ENCODE measurements at places on chromosomes 16 and 17.

DNA sequence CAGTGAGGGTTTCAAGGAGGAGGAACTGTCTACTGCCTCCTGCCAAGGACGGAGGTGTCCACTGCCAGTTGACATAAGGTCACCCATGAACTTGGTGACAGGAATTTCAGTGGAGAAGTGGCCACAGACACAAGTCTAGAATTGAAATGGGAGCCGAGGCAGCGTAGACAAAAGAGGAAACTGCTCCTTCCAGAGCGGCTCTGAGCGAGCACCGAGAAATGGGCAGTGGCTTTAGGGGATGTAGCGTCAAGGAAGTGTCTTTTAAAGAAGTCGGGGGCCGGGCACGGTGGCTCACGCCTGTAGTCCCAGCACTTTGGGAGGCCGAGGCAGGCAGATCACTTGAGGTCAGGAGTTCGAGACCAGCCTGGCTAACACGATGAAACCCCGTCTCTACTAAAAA is 3.1 kb upstream of the SERPINF1 start:
- DNase-seq, result no peak

DNA sequence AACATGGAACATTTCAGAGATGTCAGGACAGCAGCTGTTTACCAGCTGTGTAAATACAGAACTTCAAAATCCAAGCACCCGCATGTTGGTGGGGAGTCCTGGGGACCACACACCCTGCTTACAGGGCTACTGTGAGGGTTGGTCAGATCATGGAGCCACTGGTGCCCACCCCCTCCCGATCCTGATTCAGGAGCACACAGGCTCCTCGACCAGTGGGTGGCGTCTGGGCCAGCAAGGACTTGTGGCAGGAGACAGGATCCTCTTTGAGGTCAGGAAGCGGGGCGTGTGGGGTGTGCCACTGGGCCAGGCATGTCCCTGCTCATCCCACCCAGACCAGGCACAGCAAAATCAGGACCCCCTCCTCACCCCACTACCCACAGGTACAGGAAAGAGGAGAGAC is 83.6 kb downstream of the SDK2 start:
- no peak for DNase-seq

DNA sequence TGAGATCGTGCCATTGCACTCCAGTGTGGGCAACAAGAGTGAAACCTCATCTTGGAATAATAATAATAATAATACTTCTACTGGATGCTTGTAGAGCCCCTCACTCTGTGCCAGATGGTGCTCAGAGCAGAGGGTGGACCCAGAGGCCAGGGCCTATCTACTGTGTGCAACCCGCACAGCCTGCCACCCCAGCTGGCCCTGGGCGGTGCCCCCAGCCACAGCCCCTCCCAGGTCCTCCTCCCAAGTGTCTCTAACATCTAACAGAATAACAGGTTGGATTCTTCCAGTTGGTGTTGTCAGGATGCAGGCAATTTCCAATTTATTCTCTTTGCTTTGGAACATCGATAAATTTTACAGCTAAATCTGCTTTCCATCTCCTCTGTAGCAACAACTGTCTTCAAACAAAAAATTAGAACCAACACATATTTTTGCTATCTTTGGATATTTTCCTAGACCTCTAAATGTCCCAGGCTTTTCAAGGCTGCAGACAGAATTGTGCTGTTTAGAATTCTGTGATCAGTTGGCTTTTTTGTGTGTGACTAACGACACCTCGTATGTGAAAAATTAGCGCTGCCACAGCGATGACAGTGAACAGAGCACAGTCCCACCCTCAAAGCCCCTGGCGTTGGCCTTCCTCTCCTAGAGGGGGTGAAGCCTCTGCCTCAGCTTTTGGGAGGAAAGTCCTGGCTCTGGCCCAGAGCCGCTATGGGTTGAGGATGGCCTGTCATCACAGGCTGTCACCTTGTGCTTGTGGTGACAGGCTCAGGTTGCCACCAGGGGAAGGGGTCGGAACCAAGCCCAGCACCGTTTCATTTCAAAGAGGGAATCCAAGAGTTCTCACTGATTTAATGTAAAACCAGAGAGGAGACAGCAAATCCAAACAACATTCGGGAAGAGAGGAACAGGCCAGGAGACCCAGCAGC is 7.6 kb upstream of the EVPL start:
- DNase-seq, result no peak

GRCh38 chr17:149897-150584 is 12.7 kb downstream of the SCGB1C2 start:
- DNase-seq, result no peak

- DNase-seq, result no peak
Observed at GRCh38 chr17:62876063-62876462, 67.9 kb upstream of the MARCHF10 start.

DNA sequence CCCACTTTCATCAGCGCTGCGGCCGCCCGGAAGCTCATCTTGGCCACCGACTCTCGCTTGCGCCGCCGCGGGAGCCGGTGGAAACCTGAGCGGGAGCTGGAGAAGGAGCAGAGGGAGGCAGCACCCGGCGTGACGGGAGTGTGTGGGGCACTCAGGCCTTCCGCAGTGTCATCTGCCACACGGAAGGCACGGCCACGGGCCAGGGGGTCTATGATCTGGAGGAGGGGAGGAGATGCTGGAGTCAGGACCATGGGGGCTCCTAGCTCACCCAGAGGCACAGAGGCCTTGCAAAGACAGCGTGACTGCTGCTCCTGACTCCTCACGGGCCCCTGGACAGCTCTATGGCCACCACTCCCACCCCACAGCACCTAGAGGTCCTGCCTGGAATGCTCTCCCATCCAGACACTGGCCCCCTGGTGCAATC is 9.4 kb downstream of the SNRNP25 start:
- no peak for DNase-seq

GRCh38 chr16:28872952-28873351 is 5.3 kb upstream of the ATP2A1 start:
- DNase-seq, result no peak

DNA sequence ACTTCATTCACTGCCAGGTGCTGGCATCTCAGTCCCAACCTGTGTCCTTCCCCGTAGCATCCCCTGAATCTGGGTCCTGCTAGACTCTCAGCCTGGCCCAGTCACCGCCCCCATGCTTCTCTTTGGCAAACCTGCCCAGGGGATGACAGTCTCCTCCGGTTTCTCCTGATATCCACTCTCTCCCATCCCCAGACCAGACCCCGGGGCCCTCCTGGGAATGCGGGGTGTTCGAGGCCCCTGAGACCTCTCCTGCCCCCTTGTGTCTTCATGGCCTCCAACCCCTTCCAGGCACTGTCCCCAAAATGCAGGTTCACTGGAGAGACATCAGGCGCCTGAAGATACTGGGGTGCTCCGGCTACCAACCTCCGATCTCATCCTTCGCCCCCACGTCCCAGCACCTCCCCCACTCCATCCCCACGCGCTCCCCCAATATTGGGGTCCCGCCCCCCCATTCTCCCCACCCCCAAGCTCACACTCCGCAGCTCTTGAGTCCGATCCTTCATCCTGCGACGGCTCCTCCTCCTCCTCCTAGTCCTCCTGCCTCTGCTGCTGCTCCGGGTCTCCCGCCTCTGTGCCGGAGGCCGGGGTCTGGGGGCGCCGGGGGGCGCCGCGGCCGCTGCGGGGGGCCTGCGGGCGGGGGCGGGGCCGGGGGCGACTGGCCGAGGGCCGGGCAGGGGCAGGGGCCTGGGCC is 399 bp downstream of the STX1B start:
- no peak for DNase-seq

- no peak for DNase-seq
Observed at GRCh38 chr16:55171241-55171640, 152.8 kb upstream of the IRX6 start.

DNA sequence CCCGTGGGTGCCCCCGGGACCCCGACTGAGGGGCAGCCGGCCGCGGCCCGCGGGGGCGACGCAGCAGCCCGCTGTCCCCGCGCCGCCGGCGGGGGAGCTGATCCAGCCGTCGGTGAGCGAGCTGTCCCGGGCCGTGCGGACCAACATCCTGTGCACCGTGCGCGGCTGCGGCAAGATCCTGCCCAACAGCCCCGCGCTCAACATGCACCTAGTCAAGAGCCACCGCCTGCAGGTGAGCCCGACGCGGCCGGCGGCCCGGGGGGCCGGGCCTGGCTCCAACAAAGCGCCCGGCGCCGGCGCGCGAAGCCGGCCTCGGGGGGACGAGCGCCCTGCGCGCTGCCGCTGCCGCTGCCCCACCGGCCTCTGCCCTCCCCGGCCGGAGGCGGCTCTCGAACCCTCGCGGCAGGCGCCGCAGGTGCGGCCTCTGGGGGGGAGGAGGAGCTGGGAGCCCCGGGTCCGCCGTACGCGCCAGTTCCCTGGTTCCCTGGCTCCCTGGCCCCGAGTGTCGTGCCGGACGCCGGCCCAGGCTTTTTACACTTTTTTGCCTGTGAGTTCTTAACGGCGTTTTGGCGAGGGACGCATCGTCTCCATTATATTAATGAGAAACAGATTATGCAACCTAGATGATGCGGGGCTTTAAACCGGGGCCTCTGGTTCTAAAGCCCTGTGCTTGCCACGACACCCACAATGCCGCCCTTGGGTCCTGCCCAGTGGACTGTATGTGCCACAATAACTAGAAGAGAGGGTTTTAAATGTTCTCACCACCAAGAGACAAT is 521 bp downstream of the ATMIN start:
- DNase-seq, result peak; percentile 54

- no peak for DNase-seq
Observed at GRCh38 chr16:29674188-29674587, 4.8 kb upstream of the QPRT start.

DNA sequence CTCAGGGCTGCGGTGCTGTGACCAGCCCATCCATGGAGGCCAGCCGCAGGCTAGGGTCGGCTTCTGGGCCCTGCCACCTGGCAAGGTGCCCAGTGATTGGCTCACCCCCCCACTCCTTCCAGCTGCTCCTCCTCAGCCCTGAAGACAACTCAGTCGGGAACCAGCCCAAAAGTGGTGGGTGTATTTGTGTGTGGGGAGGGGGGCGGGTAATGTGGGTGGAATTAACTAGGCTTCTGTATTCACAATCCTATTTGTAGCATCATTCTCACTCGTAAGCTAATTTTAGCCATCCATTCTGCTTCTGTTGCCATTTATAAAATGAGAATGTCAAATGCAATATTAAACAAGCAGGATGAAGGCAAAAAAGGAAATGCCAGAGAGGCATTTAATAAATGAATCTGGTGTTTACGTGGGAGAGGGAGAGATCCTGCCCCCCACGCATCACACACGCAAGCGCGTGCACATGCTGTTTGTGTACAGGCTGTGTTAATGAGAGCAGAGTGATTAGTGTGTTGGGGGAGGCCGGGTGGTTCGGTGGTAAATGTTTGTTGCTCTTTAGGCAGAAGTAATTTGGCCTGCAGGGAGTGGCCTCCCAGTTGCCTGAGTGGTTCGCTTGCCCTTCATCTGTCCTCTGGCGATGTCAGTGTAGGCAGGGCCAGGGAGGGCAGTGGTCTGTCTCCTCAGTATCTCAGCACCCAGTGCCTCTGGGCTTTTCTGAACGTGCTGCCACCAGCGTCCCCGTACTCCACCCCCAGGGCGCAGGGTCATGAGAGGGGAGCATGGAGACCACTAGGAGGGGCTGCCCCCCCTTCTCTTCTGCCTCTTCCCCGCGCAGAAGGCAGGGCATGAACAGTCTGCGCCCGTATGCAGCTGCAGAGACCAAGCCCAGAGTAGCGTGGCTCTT is 140.1 kb downstream of the CCDC182 start:
- DNase-seq, result peak; percentile 20

DNA sequence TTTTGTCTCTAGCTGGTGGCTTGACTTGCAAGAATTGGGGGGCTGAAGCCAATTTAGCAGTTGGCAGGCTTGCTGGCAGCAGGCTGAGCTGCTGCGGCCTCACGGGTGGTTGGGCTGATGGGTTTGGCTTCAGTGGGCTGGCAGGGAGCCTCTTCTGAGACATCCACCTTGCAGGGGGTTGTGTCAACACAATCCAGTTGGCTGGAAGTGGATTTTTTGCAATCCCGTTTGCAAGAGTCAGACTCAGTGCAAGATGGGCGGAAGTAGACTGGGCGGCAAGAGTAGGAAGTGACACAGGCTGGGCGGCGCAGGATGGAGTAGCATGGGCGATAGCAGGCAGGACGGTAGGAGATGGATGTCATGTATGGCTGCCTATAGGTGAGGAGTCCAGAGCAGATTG is 1.5 kb downstream of the KRTAP16-1 start:
- no peak for DNase-seq

GRCh38 chr16:69711115-69711740 is 15.1 kb downstream of the NQO1 start:
- DNase-seq, result no peak

- DNase-seq, result no peak
Observed at GRCh38 chr16:48035142-48035541, 120.7 kb downstream of the ABCC12 start.

GRCh38 chr17:66063686-66064085 is 128.2 kb downstream of the CEP112 start:
- no peak for DNase-seq

DNA sequence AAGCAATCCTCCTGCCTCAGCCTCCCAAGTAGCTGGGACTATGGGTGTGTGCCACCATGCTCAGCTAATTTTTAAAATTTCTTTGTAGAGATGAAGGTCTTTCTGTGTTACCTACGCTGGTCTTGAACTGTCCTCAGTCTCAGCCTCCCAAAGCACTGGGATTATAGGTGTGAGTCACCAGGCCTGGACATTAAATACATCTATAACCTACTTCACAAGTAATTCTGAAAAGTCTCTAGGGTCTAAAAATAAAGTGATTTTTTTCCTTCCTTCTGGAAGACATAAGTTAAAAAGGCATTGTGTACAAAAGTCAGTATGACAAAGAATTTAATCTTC is 118.3 kb downstream of the PARN start:
- no peak for DNase-seq

DNA sequence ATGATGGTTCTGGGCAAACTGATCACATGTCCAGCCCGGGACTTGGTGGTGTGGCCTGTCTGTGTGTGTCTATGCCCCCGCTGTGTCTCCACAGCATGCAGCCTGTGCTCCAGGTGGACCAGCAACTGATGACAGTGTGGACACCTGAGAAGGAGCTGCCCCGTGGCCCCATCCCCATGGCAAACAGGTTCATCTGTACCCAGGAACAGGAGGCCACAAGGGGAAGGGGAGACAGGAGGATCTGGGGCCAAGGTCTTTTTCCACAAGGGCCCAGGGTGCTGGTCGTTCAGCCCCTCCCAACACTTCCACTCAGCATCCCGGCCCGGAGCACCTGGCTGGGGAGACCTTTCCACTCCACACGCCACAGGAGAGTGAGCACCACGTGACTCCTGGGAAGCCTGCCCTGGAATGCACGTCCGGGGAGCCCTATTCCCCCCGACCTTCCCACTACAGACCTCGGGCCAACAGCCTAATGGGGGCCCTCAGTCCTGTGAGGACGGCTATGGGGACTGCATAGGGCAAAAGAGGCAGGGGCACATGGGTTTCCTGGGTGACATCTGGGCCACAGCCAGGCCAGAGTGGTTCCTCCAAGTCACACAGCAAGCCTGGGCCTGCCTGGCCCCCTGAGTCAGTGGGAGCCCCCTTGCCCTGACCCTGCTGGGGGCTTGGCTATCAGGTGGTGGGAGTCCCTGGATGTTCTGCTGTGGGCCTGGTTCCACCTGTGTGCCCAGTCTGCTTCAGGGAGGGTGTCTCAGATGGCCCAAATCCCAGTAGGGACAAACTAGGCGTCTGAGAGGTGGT is 20.8 kb upstream of the NXPH3 start:
- no peak for DNase-seq

DNA sequence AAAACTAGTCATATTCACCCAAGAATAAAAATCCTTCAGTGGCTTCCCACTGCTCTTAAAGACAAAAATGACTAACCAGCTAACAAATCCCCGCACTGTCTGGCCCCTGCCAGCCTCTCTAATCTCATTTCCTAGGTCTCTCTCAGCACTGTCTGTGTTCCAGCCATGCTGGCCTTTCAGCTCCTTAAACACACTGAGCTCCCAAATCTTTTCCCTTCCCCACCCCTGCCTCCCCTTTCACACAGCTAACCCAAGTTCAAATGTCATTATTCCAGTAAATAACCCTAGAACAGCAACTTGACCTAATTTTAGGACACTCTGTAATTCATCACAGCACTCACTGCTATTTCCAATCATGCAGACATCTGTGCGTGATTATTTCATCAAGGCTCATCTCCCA is 7.8 kb downstream of the SHCBP1 start:
- no peak for DNase-seq

Data from nephron progenitor cell (in vitro differentiated cells).